HFFc6 (cell line): ENCODE measurements at places on chromosomes 1 and 21. TPM values are rescaled to one million over a fixed set of nuclear protein-coding genes. Genes with fewer than 3 reads are reported as not detected.

GRCh38 chr21:34795175-34795547 lies 126.4 kb downstream of the CLIC6 start:
- DNase-seq: no peak

- DNase-seq: no peak
Observed at GRCh38 chr1:18475234-18475905, 5.4 kb upstream of the KLHDC7A start.

- DNase-seq: peak; percentile 91
Observed at GRCh38 chr1:15028102-15028501, 125.4 kb upstream of the TMEM51 start.

DNA sequence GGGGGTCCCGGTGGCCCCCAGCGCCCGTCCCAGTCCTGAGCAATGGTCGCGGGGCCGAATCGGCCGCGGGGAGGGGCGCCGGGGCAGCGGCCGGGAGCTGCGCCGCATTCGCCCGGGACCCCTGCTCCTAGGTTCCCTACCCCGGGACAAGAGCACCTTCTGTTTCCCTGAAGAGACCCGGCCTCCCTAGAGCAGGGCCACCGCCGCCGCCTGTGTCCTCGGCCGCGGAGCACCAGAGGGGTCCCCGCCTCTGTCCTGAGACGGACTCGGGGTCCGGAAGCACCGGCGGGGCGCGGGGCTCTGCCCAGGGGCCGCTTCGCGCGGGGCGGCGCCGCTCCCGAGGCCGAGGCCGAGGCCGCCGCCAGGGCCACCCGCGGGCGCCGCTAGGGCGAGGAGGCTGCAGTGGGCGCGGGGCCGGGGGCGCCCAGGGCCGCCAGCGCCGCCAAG lies 157.9 kb downstream of the CASZ1 start:
- DNase-seq: no peak

Gene NFIA
- 8.3 to 10.4 TPM (median 9.8 TPM) in 3 replicates for total RNA-seq

Gene EGLN1
- 26.8 to 35.2 TPM (median 31.8 TPM) in 3 replicates for total RNA-seq
